ENCODE measurements at places on chromosomes 16 and 17.

- no peak for DNase-seq
Measured at GRCh38 chr17:81093619-81094508, 58.9 kb downstream of the BAIAP2 start.

GRCh38 chr16:28053461-28053860 is 10.1 kb downstream of the GSG1L start:
- DNase-seq, result no peak

DNA sequence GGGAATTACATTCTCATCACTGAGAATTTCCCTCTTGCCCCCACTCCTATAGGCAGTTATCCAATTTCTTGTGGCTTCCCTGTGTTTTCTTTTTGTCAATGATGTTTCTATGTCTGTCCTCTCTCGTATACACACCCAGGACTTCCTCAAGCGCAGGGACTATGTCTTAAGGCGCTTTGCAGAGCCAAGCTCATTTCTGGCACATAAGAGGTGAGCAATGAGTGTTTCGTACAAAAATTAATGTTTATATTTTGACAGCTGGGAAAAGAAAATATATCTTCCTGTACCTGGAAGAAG is 947 bp downstream of the DDX42 start:
- DNase-seq, result no peak

DNA sequence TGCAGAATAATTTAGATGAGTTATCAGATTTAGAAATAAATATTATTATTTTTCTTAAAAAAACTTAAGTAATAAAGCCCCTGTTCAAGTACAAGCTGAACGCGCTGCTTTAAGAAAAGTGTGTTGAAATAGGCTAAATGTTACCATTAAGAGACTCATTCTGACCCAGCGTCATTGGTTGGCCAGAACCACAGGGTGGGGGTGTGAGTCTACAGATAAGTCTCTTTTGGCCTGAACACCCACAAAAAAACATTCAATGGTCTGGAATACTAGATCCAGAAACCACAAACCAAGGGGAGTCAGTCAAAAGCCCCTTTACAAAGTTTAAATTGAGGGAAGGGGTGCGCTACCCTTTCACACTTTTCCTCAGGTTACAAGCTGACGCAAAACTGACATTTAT is 776.1 kb downstream of the KCNJ2 start:
- DNase-seq, result no peak

- no peak for DNase-seq
Measured at GRCh38 chr17:550463-551180, 164.0 kb downstream of the VPS53 start.

DNA sequence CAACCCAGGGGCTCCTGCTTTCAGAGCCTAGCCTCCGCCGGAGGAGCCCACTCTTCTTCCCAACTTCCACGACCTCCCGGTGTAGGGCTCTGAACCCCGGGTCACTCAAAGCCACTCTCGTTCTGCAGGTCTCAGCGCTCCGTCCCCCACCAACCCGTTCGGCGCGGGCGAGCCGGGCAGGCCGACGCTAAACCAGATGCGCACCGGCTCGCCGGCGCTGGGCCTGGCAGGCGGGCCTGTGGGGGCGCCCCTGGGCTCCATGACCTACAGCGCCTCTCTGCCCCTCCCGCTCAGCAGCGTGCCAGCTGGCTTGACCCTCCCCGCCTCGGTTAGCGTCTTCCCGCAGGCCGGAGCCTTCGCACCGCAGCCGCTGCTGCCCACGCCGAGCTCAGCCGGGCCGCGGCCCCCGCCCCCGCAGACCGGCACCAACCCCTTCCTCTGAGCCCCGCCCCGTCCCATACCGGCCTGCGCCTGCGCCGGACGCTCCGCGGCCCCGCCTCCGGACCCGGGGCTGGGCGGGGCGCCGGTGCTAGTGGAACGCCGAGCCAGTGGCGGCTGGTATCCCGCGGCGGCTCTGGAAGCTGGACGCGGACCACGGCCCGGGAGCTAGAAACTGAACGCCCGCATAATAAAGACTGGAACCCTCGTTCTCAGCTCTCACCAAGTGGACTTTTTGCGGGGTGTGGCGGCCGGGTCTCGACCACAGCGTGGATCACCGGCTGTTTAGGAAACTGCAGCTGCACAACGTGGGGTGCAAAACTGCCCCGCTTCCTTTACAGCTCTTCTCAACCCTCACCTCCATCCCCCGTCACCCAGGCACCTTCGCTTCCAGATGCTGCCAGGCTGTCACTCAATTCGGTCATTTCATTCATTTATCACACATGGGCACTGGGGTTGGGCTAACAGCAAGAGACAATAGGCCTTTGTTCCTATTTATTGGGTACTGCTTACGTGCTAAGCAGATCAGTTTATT is 5.0 kb upstream of the SPATA20 start:
- peak; percentile 81 for DNase-seq

DNA sequence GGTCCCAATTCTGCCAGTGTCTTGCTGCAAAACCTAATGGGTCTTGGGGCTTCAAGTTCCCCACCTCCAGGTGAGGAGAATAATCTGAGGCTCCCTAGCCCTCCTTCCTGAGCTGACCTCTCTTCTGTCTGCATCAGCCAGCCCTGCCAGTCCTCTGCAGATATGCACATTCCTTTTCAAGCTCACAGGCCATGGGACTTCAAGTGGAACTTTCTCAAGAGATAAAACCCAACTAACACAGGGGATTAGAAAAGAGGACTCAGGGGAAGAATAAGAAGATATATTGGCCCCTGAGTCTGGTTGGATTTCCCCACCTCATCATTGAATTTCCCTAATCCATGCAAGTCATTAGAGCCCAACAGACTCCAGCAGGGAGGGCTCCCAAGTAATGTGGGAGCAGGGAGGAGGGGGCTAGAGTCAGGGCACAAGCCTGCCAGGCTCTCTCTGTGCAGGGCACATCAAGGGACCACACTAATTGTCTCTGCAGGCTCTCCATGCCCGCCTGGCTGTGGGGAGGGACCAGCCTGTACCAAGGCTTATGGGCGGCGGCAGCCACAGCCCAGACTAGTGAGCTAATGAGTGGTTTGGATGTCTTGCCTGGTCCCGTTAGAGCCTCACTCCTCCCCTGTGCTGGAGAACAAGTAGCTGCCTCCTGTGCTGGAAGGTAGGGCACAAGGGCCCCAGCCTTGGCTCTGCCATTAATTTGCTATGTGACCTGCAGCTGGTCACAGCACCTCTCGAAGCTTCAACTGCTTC is 1.2 kb downstream of the KRT14 start:
- no peak for DNase-seq

DNA sequence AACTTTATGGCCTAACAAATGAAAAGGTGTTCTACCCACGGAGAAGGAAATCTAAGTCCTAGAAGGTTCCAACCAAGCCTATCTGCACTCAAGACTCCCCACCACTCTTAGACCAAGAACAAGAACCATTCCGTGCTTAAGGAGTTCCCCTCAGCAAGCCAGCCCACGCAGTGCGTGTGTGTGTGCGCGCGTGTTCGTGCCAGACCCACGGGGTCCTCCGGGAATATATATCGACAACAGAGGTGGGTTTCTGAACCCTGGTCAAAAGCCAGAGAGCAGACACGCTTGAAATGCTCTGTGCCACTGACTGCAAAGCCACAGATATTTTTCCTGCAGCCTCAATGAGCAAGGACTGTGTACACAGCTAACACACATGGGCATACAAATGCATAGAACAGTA is 70.7 kb downstream of the SLC39A11 start:
- DNase-seq, result no peak

DNA sequence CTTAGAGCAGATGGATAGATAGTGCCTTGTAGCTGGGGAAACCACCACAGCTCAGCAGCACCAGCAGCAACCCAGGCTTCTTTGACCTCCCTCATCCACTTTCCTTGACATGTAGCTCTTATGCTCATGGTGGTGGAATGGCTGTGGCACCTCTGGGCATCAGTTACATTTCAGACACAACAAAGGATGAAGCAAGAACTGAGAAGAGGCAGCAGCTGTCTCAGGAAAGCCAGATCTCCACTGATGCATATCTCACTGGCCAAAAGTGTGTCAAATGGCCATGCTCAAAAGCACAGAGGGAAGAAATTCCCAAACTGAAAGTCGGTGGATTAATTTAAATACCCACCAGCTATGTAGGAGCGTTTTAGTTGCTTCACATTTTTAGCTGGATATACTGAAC is 671.4 kb upstream of the SALL1 start:
- DNase-seq, result no peak

DNA sequence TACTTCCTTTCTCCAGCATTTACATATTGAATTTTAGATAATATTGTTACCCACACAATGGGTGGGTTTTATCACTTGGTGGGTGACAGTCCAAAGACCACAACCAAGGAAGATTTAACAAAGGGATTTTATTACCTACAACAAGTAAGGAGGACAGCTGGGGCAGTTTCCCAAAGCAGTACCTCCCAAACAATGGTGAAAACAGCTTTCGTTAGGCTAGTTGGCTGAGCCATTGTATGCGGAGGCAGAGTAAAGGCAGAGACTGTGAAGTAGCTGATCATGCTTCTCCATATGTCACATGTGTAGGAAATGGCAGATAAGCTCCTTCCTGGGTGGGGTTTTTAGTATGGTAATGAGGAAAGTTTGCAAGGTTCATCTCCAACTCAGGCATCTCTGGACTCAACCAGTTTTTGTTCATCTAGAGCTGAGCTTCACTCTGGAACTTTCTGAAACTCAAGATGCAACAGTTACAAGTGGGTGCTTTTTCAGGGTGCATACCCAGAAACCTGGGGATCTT is 104.3 kb upstream of the PSMD7 start:
- no peak for DNase-seq

GRCh38 chr17:269616-270514 is 82.7 kb downstream of the RPH3AL start:
- no peak for DNase-seq

- no peak for DNase-seq
Measured at GRCh38 chr17:21001111-21001812, 41.5 kb downstream of the USP22 start.

DNA sequence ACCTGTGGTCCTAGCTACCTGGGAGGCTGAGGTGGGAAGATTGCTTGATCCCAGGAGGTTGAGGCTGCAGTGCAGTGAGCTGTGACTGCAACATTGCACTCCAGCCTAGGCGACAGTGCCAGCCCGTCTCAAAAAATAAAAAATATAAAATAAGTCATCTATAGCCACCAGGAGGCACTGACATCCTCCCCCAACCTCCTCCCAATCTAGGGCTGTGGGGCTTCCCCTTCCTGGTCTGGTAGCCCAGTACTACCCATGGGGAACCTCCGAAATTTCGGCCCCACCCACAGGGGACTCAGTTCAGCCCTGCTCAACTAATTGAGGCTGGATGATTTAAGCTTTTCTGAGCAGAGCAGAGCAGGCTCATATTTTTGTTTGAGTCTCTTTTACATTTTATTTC is 3.2 kb downstream of the ZSCAN10 start:
- DNase-seq, result no peak

DNA sequence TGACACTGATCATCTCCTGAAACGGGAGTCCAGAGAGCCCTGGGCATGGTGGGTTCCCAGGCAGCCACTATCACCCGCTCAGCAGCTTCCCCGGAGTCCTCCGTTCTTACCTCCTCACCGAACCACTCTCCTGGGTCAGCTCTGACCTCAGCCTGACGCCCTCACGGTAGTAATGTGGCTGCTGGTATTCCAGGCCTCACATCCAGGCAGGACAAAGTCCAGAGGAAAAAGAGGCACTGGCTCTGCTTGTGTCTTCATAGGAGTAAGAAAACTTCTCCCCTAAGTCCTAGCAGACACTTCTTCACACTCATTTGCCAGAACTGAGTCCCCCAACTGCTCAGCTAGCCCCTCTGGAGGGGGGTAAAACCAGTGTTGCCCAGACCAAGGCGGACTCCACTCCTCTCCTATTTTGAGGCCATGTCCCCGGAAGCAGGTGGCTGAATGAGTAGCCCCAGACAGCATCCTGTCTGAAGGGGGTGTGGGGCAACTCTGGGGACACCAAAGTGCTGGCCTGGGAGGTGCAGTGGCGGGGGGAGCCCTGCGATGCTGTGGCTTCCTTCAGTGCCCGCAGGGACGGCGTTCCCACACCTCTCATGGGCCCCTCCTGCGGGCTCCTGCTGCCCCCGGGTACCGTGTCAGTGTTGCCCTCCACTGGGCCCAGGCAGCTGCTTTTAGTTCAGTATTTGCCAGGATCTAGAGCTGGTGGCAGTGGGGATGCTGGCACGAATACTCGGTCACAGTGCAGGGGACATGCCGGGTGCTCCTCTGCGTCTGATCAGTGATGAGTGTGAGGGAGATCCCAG is 5.4 kb downstream of the FSCN2 start:
- DNase-seq, result no peak

- DNase-seq, result peak; percentile 39
Measured at GRCh38 chr17:58308173-58308984, 20.2 kb downstream of the TSPOAP1 start.

DNA sequence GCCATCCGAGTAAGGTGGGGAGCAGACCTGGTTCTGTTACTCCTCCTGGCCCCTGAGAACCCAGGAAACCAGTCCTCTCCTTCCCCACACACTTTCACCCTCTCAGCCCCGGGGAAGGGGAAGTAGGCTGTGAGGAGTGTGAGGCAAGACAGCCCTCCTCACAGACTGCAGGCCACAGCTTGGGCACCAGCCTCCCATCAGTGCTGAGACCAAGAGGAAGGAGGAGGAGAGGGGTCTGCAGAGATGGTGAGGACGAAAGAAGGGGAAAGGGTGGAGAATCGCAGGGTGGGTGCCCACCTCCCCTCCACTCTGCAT is 7.0 kb downstream of the G6PC3 start:
- DNase-seq, result no peak

DNA sequence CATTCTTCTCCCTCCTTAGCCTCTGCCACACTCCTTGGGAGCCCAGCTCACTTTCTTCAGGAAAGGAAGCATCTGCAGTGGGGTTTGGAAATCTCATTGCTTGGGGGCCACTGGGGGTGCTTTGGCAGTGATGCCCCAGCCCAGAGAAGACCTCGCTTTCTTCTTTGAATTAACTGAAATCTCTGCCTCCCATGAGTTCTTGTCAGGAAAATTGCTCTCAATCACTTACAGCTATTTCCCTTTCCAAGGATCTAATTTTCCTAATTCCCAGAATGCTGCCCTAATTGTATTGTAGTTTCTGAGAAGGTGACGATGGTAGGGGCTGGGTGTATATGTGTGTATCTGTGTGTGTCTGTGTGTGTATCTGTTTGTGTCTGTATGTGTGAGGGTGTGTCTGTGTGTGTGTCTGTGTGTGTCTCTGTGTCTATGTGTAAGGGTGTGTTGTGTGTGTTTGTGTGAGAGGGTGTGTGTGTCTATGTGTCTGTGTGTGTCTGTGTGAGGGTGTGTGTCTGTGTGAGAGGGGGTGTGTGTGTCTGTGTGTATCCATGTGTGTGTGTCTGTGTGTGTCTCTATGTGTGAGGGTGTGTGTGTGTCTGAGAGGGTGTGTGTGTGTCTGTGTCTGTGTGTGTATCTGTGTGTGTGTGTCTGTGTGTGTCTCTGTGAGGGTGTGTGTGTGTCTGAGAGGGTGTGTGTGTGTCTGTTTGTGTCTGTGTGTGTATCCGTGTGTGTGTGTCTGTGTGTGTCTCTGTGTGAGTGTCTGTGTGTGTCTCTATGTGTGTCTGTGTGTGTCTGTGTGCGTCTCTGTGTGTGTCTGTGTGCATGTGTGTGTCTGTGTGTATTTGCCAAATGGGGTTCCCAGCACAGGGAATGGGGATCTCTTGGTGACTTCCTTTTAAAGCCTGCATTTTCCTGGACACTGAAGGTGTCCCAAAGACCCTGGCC is 83.5 kb upstream of the DNAJA2 start:
- DNase-seq, result no peak
